ENCODE measurements at places on chromosomes 6 and 20.

GRCh38 chr6:144665932-144666450 is 380.9 kb downstream of the UTRN start:
- no peak for DNase-seq

DNA sequence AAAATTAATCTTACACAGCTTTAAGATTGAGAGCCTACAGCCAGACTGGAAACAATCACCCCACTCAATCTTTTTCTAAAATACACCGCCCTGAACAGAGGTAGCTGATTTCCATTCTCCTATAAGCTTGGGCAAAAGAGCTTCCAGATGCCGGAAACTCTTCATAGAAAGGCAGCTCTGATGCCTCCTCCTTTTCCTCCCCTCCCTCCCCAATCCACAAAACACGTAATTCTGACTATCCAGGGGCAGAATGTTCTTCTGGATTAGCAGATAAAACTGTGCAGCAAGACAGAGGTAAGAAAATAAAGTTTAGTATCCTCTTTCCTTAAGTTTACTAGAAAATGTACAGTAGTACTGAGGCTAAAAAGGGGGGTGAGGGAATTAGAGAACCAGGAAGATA is 15.8 kb downstream of the ADNP start:
- no peak for DNase-seq

DNA sequence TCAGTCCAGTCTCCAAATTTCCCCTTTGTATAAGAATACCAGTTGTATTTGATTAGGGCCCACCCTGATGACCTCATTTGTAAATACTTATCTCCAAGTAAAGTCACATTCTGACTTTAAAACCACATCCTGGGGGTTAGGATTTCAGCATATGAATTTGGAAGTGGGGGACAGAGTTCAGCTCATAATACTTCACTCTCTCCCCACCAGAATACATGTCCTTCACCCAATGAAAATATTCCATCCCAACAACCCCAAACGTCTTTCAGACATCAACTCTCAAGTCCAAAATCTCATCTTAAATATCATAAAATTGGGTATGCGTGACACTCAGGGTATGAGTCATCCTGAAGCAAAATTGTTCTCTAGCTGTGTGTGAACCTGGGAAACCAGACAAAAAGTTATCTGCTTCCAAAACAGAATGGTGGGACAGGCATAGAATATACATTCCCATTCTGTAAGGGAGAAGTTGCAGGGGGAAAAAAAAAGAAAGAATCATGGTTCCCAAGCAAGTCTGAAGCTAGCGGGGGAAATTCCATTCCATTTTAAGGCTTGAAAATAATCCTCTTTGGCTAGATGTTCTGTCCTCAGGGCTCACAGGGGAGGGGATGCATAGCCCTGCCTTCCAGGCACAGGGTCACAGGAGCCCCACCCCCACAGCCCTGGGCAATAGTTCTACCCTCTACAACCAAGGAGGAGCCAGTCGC is 113.9 kb downstream of the ADAT2 start:
- peak; percentile 10 for DNase-seq

GRCh38 chr6:116595247-116595646 is 21.0 kb upstream of the RSPH4A start:
- DNase-seq, result no peak

- DNase-seq, result no peak
Measured at GRCh38 chr20:57761413-57761734, 51.6 kb upstream of the PMEPA1 start.

- DNase-seq, result no peak
Measured at GRCh38 chr20:2528671-2529271, 7.6 kb upstream of the TMC2 start.

DNA sequence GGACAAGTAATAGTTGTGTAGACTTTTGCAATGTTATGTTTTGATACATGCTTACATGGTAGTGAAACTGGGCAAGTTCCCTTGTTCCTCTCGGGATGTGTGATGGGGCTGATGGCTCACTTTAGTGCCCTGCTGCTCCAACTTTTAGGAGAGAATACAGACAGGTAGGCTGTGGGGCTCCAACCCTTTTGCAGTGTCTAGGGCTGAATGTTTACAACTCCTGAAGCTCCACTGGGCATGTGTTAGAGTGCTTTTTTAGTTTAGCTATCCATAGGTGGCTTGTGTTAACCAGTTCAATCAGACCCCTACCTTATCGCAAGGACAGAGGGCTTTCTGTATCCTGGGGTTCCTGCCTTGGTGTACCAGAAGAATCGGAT is 33.8 kb downstream of the SERPINB6 start:
- DNase-seq, result no peak

DNA sequence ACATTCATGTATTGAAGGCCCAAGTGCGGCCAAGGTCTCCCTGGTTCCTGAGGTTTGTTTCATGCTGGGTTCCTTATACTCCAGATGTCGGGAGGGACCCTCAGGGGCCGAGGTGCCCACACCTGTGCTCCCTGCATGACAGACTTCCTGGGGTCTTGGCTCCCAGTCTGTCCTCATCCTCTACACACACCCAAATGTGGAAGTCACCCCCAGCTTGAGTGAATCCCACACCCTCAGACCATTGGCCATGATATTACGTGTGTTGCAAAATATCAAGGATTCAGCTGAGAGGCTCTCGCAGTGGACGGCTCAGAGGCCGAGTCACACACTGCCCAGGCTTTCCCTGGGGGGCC is 82.2 kb upstream of the DUSP22 start:
- DNase-seq, result no peak
